Activated CD8-positive, alpha-beta memory T cell treated with anti-CD3 and anti-CD28 coated beads for 1 hour (primary cell): ENCODE measurements at places on chromosomes 3 and 15.

- no peak for DNase-seq
These were observed 327.3 kb upstream of the SATB1 start for GRCh38 chr3:18752273-18752934.

GRCh38 chr3:122390665-122391064, 6.7 kb downstream of the FAM162A start:
- no peak for DNase-seq

GRCh38 chr15:86620641-86621349, 541.1 kb downstream of the AGBL1 start:
- no peak for DNase-seq

- no peak for DNase-seq
These were observed 168.8 kb downstream of the ADAMTS9 start for GRCh38 chr3:64518950-64519349.

DNA sequence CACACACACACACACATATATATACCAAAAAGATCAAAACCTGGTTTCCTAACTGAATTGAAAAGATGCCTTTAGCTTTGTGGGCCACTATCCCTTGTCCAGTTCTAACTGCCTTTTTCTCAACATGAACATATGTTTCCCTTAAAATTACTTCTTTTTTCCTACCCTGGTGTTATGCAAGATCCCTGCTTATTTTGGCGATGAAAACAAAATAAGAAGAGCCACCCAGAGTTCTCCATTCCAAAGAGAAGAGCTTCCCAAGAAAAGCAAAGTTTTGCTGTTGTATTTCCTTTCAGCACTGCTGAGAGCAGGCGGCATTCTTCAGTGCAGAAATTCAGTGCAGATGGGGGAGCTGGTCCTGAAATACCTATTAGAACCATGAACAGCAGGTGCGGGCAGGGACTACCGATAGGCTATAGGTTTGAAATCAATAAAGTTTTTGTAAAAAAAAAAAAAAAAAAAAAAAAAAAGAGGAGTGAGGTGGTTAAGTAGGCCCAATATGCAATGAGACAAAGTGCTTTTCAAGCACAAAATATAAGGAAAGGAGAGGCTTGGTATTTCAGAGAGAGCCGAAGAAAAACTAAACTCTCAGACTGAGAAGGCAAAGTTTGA, 238.0 kb downstream of the FOXP1 start:
- DNase-seq: no peak

DNA sequence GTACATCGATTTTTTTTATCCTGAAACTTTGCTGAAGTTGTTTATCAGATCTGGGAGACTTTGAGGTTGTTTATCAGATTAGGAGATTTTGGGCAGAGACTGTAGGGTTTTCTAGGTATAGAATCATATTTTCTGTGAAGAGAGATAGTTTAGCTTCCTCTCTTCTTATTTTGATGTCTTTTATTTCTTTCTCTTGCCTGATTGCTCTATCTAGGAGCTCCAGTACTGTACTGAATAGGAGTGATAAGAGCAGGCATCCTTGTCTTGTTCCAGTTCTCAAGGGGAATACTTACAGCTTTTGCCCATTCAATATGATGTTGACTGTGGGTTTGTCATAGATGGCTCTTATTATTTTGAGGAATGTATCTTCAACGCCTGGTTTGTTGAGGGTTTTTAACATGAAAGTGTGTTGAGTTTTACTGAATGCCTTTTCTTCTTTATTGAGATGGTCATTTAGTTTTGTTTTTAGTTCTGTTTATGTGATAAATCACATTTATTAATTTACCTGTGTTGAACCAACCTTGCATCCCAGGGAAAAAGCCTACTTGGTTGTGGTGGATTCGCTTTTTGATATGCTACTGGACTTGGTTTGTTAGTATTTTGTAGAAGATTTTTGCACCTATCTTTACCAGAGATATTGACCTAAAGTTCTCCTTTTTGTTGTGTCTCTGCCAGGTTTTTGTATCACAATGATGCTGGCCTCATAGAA, 14.9 kb upstream of the DNAAF4 start:
- no peak for DNase-seq

- no peak for DNase-seq
These were observed 221.1 kb upstream of the TLE3 start for GRCh38 chr15:70318594-70319465.

DNA sequence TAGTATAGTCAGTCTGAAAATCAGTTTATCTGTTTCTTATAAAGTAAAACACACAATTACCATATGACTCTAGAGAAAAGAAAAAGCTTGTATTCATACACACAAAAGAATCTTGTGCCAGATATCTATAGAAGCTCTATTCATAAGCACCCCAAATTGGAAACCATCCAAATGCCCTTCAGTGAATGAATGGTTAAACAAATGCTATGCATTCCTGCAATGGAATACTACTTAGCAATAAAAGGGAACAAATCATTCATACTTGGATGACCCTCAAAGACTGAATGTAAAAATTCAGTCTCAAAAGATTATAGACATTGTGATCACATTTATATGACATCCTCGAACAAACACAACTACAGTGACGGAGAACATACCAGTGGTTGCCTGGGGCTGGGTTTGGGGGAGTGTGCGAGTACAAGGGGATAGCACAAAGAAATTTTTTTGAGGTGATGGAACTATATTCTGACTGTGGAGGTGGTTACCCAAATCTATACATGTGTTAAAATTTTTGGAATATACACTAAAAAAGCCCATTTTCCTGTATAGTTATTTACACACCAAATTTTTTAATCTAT, 680.6 kb downstream of the NTRK3 start:
- DNase-seq: no peak

- no peak for DNase-seq
These were observed 92.5 kb downstream of the IGSF11 start for GRCh38 chr3:118942195-118942594.

DNA sequence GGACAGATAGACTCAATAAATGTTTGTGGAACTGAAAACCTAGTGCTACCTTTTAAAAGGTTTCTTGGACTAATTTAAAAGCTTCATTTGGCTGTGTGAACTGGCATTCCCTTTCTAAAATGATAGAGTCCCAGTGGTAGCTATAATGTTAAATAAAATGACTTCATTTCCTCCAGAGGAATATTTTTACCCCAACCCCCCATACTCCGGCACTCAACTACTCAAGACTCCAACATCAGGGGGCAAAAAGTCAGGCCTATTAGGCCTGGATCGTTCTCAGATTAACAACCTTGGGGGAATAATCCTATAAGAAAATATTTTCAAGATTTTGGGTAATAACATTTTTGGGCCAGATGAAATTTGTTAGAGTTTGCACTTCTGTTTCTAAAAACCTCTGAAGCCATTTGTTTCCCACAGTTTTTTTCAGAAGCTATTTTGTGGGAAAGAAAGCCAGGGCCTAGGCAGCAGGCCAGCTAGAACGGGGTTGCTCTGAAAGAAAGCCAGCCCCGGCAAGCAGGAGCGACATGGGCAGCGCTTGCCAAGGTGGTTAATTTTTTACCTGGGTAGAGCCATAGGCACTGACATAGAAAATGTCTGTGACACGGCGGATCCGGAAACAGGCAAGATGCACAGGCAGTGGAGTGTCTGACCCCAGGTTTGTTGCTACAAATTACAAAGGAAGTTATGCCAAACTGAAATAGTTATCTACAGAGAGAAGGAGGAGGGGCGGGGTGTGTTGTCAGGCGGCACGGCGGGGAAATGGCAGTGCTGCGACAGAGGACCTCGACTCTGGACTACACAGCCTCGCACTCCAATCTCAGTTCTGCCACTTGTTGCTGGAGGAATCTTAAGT, 84.6 kb downstream of the MAGI1 start:
- no peak for DNase-seq

DNA sequence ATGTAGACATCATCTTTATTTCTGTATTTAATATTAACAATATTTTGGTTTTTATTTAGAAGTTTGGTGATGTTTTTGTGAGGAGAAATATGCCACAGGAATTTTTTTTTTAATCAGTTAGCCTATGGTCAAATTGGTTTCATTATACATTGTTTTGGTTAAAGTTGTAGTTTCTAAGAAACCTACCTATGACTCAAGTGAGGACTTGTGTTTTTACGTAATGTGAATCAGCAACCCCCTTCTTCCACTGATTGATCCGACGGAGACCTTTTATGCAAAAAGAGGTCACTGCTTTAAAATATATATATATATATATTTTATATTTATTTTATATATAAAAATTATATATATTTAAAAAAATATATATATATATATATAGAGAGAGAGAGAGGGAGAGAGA, 698.1 kb downstream of the FHIT start:
- no peak for DNase-seq

- no peak for DNase-seq
These were observed 151.9 kb downstream of the CADPS start for GRCh38 chr3:62723166-62723913.

- no peak for DNase-seq
These were observed 10.5 kb downstream of the CNBP start for GRCh38 chr3:129173206-129173605.

GRCh38 chr15:101613130-101614000, 38.8 kb downstream of the TM2D3 start:
- no peak for DNase-seq

DNA sequence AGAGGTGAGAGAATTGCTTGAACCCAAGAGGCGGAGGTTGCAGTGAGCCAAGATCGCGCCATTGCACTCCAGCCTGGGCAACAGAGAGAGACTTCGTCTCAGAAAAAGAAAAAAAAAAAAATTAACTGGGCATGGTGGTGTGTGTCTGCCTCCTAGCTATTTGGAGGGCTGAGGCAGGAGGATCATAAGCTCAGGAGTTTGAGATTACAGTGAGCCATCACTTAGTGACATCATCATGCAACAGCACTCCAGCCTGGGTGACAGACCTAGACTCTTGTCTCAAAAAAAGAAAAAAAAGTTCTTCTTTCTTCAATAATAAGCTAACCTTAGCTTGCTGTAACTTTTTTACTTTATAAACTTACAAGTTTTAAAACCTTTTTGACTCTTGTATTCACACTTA, 99.8 kb downstream of the SLMAP start:
- DNase-seq: no peak

GRCh38 chr3:136547293-136547692, 204.9 kb downstream of the STAG1 start:
- no peak for DNase-seq

GRCh38 chr15:60496853-60497252, 17.9 kb upstream of the ICE2 start:
- no peak for DNase-seq

DNA sequence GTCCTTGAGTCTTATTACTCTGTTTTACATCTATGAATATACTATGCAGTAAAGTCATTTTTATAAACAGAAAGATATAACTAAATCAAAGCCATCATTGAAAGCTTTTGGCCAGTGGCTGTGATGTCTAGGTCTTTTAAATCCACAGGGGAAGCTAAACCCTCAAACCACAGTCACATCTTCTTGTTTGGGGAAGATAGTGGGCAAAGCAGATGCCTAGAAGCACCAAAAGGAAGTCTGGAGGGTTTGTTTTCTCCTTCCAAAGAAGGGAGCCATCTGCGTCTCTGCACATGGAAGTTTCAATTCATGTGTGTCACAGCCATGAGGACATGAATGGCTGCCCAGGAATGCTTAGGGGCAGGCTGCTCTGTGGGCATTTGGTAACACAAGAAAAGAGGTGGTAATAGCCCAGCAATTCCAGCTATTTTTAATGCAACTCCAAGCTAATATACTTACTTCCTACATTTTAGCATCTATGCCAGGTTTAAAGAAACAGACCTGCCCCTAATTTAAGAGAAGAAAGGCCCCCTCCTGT, 322.2 kb downstream of the SLC9A9 start:
- no peak for DNase-seq

GRCh38 chr3:16515885-16516420, 2.5 kb upstream of the RFTN1 start:
- no peak for DNase-seq

- DNase-seq: no peak
These were observed 9.6 kb upstream of the ZXDC start for GRCh38 chr3:126485176-126485897.

DNA sequence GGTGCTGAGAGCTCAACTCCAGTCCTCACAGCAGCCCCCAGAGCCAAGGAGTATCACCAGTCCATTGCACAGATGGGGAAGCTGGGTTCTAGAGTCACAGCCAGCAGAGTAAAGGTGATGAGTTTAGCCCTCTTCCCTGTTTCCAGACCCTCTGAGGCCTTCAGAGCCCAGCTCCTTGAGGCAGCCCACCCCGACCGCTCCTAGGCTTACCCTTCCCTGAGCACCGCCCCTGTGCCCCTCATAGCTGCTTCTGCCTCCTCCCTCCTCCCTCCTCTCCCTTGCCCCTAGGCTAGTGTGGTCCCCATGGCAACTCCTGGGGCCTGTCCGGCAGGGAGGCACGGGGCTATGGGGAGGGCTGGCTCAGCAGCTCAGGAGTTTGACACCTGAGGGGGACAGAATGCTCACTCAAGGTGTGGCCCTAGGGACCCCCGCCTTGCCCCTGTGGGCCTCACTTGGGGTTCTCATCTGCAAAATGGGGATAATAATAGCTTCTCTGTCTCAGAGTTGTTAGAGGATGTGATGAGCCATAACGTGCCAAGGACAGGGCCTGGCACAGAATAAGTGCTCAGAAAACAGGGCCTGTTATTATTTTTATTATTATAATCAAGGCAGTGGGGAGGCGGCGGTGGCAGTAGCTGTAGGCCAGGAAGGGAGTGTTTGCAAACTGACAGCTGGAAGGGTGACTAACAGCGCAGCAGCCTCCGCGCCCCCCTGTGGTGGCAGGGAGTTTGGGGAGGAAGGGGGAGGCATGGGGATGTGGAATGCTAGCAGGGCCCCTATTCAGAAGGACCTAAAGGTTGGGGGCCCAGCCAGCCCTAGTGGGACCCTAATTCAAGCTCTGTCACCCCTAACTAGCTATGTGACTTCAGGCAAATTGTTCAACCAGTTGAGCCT, 11.5 kb downstream of the CSK start:
- peak; percentile 64 for DNase-seq

- no peak for DNase-seq
These were observed 215.5 kb downstream of the LRRC3B start for GRCh38 chr3:26838026-26838425.

DNA sequence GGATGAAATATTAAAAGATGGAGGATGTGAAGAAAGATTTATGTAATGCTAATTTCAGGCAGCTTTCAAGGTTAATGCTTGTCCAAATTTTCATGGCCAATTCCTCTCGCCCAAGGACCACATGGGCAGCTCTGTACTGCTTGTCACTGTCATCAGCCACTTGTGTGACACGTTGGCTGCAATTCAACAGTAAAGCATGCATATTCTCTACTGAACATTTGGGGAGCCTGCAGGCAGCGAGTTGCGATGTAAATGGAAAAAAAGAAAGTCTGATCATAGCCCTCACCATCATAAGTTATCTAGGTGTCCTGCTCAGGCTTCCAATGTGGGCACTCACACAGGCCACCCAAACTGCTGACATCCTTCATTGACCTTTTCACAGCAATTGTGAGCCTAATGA, 1026.8 kb upstream of the NR2F2 start:
- DNase-seq: no peak

- no peak for DNase-seq
These were observed 134.7 kb downstream of the TPRA1 start for GRCh38 chr3:127455541-127456450.

DNA sequence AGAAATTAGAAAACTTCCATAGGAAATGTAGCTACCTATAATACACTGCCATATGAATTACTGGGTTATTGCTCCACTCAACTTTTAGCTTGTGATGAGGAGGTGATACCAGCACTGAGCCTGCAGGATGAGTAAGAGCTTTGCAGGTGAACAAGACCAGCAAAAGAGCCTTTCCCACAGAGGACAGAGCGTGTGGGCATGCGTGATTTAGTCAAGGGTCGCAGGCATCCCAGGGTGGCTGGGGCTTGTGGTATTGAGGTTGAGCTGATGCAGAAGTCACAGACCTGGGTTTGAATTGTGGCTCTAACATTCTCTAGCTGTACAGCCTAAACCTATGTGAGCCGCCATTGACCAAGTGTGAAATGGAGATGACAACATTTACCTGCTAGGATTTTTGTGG, 5.6 kb downstream of the NRROS start:
- DNase-seq: no peak

- no peak for DNase-seq
These were observed 260.4 kb upstream of the GPR149 start for GRCh38 chr3:154690413-154690812.
